ENCODE measurements at places on chromosomes 2 and 18.

DNA sequence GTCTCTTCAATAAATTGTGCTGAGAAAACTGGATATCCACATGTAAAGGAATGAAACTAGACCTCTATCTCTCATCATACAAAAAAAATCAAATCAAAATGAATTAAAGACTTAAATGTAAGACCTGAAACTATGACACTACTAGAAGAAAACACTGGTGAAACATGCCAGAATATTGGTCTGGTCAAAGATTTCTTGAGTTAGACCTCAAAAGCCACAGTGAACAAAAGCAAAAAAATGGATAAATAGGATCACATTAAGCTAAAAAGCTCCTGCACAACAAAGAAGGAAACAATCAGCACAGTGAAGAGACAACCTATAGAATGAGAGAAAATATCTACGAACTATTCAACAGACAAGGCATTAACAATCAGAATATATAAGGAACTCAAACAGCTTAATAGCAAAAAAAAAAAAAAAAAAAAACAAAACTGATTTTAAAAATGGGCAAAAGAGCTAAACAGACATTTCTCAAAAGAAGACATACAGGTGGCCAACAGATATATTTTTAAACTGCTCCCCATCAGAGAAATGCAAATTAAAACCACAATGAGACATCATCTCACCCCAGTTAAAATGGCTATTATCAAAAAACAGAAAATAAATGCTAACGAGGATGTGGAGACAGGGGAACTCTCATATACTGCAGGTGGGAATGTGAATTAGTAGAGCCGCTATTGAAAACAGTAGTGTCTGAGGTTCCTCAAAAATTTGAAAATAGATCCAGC is 66.3 kb downstream of the NCKAP1 start:
- DNase-seq = no peak

- no peak for DNase-seq
Observed at GRCh38 chr2:120367649-120368048, 21.7 kb downstream of the INHBB start.

- peak; percentile 32 for DNase-seq
Observed at GRCh38 chr18:36321658-36322407, 24.3 kb downstream of the FHOD3 start.

DNA sequence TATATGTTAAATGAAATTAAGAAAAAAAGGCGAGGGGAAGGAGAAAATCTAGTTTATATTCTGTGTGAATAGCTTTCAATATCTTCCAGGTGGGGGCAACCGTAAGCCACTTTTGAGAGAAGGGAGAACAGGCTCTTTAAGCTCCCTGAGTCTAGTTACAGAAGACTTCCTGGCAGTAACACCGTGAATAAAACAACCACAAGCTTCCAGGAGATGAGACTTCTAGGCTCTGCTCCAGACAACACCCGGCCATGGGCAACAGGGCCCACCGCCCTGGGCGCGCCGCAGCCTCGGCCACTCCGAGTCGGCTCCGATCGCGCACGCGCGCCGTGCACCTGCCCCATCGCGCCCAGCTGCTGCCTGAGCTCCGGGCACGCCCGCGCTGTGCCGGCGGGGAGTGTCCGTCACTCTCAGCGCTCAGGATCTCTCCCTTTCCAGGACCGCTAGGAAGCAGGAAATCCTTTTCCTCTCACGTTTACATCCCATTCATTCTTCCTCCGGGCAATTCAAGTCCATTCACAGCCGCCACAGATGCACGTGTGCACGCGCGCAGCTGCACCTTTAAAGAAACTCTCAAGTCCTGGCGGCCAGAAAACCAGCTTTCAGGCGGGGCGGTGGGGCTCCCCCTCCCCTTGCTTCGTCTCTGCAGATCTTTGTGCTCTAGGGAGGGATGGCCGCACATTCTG is 19.4 kb upstream of the PAX3 start:
- peak; percentile 67 for DNase-seq

DNA sequence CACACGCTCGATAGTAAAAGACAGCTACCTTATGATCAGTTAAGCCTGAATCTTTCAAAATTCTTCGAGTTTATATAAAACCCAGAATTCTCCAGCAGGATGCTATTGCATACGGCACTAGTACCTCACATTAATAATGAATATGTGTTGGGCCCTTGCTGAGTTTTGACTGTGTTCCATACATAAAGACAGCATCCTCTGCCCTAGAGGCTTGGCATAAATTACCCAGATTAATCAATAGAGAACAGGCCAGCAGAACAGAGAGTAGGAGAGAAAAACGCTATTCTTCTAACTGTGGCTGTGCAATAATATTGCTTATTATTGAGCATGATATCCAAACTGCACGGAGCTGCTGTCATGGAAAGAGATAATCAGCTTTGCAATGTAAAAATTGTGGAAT is 194.3 kb downstream of the SOX11 start:
- no peak for DNase-seq

DNA sequence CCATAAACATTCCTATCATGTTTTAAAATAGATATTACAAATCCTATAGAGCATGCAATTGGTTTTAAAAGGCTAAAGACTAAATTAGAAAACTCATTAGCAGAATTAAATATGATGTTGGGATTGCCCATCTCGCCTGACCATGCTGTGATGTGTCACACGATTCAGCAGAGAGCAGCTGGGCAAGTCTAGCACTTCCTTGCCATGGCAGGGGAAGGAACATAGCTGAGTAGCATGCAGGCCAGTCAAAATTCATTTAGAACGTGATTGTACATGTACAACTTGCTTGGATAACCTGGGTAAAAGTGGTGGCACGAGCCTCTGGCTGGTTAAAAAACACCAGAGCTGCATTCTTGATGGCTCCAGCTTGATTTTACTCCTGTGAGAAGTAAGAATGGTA is 81.3 kb downstream of the SCN3A start:
- DNase-seq = no peak

GRCh38 chr18:43758734-43759133 is 481.4 kb upstream of the SYT4 start:
- no peak for DNase-seq

DNA sequence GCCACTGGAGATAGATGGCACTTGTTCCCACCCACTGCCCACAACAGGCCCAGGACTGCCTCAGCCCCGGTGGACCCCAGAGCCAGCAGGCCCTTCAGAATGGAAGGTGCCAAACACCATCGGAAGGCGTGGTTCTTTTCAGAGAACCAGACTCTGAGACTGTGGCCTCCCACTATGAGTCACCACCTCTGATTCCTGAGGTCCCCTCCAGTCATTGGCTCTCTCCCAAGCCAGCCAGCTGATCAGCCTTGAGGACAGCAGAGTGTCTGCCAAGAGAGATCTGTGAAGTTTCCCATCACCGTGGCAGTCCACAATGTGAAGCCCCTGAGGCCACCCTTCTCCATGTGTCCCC is 10.4 kb upstream of the MAP3K2 start:
- peak; percentile 96 for DNase-seq

GRCh38 chr18:79641722-79642497 is 37.7 kb upstream of the CTDP1 start:
- DNase-seq = no peak

GRCh38 chr2:41892476-41892875 is 155.3 kb upstream of the PKDCC start:
- DNase-seq = peak; percentile 34

All from AG20443 (cell line).